ENCODE measurements at places on chromosomes 5 and 9. TPM values are rescaled to one million over a fixed set of nuclear protein-coding genes. Genes with fewer than 3 reads are reported as not detected.
A peak's percentile ranks its signal among the peaks of the same experiment; 100 is the strongest.

GRCh38 chr5:51104556-51104955 lies 278.7 kb upstream of the ISL1 start:
- H3K27me3 ChIP-seq: no peaks in the 10 kb centered on the region
- no peak overlapping the region for H3K27ac ChIP-seq
- H3K36me3 ChIP-seq: no peaks in the 10 kb centered on the region

GRCh38 chr5:7348168-7348854 lies 47.6 kb upstream of the ADCY2 start:
- no peaks in the 10 kb centered on the region for H3K36me3 ChIP-seq
- no peaks in the 10 kb centered on the region for H3K27me3 ChIP-seq
- H3K4me3 ChIP-seq: no peak overlapping the region
- H3K4me1 ChIP-seq: peaks cover 8% of the 10 kb centered on the region
- no peak for DNase-seq

DNA sequence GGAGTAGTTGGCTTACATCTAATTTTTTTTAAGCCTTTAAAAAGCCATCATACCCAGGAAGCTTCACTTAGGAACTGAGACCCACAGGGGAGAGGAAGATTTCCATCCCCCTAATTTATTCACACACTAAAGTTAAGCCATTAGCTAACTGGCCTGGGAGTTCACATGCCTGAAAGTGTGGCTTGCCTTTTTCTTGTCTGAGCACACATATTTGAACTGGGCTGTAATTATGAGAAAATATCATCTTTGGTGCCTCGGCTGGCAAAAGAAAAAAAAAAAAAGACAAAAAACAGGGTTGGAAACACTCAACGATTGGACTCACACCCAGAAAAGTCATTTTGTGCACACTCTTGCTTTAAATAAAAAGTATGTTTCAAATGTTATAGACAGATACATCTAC lies 847.3 kb downstream of the MAT2B start:
- H3K4me1 ChIP-seq: no peaks in the 10 kb centered on the region
- H3K4me3 ChIP-seq: no peak overlapping the region
- no peaks in the 10 kb centered on the region for H3K27me3 ChIP-seq
- no peak overlapping the region for H3K27ac ChIP-seq
- no peak for DNase-seq

SLC6A3 gene
- total RNA-seq: 0.46 TPM

- H3K4me3 ChIP-seq: no peak overlapping the region
- H3K27ac ChIP-seq: no peak overlapping the region
- no peaks in the 10 kb centered on the region for H3K27me3 ChIP-seq
- no peak for DNase-seq
- no peaks in the 10 kb centered on the region for H3K36me3 ChIP-seq
- H3K4me1 ChIP-seq: no peaks in the 10 kb centered on the region
These were observed 17.4 kb downstream of the AMBP start for GRCh38 chr9:114060711-114061110.

GRCh38 chr5:109921735-109922380 lies 232.1 kb downstream of the MAN2A1 start:
- H3K27ac ChIP-seq: no peak overlapping the region
- H3K4me1 ChIP-seq: no peaks in the 10 kb centered on the region
- H3K27me3 ChIP-seq: no peaks in the 10 kb centered on the region
- H3K36me3 ChIP-seq: no peaks in the 10 kb centered on the region
- no peak overlapping the region for H3K4me3 ChIP-seq
- no peak for DNase-seq

GRCh38 chr5:32473072-32473471 lies 28.5 kb upstream of the ZFR start:
- no peak overlapping the region for H3K4me3 ChIP-seq
- no peaks in the 10 kb centered on the region for H3K36me3 ChIP-seq
- H3K27me3 ChIP-seq: no peaks in the 10 kb centered on the region
- H3K4me1 ChIP-seq: peaks cover 10% of the 10 kb centered on the region

GRCh38 chr9:7799234-7799943 lies at the start of gene DMAC1:
Gene DMAC1 (minus strand): TSS chr9:7799778. CDS start chr9:7799734, 44 bp downstream.
- H3K27me3 ChIP-seq: no peaks in the 10 kb centered on the region
- peak; percentile 66 for DNase-seq
- peaks cover 38% of the 10 kb centered on the region for H3K36me3 ChIP-seq
- H3K4me1 ChIP-seq: peaks cover 3% of the 10 kb centered on the region
- peak within 1 kb of the TSS; percentile 100 for H3K4me3 ChIP-seq
- peak within 1 kb of the TSS; percentile 56 for H3K27ac ChIP-seq

DNA sequence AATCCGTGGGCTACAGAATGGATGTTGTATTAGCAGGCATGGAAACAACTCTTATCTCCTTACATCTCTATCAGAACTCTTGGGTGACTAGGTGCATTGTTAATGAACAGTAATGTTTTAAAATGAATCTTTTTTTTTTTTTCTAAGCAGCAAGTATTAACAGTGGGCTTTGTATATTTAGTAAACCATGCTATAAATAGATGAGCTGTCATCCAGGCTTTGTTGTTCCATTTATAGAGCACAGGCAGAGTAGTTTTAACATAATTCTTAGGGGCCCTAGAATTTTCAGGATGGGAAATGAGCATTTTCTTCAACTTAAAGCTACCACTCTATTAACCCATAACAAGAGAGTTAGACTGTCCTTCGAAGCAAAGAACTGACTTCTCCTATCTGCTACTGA lies 233.7 kb upstream of the ADAMTSL1 start:
- no peak for DNase-seq
- no peaks in the 10 kb centered on the region for H3K4me1 ChIP-seq
- H3K27me3 ChIP-seq: no peaks in the 10 kb centered on the region
- no peaks in the 10 kb centered on the region for H3K36me3 ChIP-seq
- no peak overlapping the region for H3K4me3 ChIP-seq
- no peak overlapping the region for H3K27ac ChIP-seq

DNA sequence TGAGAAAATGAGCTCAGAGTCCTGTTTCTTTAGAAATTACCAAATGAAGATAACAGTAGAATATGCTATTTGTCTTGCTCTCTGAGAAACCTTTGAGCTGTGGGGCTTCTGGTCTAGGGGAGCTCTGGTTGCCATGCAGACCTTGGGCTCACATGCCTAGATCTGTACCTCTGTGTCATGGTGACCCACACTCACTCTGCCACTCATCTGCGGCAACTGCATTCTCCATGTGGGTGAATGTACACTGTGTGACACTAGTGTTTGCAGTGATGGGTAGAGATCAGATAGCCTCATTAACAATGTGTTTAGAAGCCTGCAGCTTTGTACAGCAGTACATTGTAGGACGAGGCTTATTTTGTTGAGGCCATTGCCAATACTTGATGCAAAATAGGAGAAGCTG lies 521.2 kb downstream of the CHSY3 start:
- no peaks in the 10 kb centered on the region for H3K27me3 ChIP-seq
- no peak for DNase-seq
- no peak overlapping the region for H3K4me3 ChIP-seq

TPPP gene
- 0.65 TPM for total RNA-seq

PIP5K1B gene
- 6.1 TPM for total RNA-seq

DNA sequence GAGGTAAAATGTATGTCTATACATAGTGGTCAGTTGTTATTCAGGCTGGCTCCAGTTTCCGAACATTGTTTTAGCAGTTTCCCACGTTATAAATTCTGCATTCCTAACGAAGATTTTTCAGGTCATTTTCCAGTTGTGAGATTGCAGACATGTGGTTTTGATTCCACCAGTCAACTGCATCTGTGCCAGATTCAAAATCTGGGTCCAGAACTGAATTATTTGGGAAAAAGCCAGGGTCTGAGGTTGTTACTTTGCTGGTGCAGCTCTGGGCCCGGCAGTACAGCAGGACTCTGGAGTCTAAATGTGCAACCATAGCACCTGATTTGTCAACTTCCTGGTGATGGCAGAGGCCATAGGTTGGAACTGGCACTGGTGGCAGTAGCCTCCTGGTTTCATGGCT lies 105.7 kb upstream of the MEGF10 start:
- H3K4me3 ChIP-seq: no peak overlapping the region
- H3K27ac ChIP-seq: no peak overlapping the region
- no peaks in the 10 kb centered on the region for H3K27me3 ChIP-seq
- no peaks in the 10 kb centered on the region for H3K4me1 ChIP-seq

DNA sequence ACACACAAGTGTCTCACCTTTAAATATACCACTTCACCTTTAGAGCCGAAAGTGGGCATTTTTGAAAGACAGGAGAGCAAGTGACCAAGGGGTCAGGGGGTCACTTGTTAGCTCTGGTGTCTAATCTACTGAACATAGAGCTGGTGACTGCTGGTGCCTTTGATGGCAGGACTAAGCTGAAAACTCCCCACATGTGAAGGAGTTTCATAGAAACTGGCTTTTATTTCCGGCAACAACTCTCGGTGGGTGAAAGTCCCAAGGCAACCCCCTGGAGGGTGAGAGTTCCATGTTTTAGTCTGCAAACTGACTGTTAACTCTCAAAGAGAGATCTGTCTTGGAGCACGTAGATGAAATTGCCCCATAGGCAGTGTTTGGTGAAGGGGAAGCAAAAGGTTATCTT lies 466.9 kb downstream of the DMRTA1 start:
- no peaks in the 10 kb centered on the region for H3K27me3 ChIP-seq
- no peak overlapping the region for H3K27ac ChIP-seq
- peaks cover 7% of the 10 kb centered on the region for H3K4me1 ChIP-seq
- DNase-seq: no peak

DNA sequence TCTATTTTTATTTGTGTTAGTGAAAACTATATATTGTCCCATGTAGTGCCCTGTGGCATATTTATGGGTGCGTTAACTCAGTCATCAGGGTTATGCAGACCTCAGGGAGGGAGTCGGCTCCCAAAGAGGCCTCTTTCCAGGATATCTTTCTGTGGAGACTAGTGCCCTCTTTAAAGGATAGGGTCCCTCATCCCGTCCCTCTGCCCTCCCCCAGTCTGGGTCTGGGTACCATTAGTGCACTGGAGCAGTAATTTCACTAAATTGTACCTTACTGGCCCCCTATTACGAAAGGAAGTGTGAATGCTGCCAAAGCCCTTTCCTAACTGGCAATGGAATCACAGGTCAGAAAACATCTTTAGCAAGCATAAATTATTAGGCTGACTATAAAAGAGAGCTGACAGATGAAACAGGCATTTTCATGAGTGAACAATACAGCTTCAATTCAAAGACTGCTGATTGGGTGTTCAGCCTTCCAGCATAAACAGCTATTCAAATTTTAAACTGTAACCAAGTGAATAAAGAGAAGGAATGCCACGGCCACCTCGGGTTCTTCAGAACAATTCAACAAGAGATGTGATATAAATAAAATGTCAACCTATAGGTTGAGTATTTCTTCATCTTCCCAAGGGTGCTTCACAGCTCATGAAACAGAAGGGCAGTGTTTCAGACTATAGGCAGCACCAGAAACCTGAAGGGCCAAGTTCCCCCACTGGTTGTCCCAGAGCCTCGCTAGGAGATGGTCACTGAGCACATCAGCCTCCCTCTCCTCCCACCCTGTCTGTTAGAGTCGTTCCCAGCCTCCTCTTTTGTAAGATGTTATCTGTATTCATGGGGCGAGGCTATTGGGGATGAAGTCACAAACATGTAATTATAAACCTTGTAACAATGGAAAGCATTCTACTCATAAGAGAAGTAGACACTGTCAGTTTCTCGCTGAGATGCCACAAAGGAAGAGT lies 318.7 kb downstream of the TMEM161B start:
- DNase-seq: no peak
- H3K36me3 ChIP-seq: no peaks in the 10 kb centered on the region
- 0 out of 2 replicates have a peak, but pooled peaks cover 1% of the 10 kb centered on the region for H3K4me1 ChIP-seq
- H3K4me3 ChIP-seq: no peak overlapping the region
- H3K27ac ChIP-seq: no peak overlapping the region

DNA sequence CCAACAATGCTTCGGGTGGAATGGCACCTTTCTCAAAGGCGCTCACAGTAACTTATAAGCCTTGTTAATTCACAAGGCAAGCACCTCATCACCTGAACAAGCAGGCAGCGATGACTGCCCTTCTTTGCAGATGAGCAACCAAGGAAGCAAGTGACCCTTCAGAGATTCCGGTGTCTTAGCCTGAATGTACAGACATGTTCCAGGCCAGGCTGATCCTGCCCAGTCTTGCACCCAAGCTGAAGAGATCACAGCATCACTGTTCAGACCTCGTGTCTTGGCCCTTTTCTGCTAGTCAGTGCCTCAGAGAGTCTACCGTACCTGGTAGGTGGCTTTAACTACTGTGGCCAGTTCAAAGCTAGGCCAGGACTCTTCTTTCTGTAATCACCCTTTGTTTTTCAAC lies 94.7 kb upstream of the ERCC6L2 start:
- no peak for DNase-seq
- no peaks in the 10 kb centered on the region for H3K36me3 ChIP-seq
- H3K27ac ChIP-seq: no peak overlapping the region
- no peak overlapping the region for H3K4me3 ChIP-seq
- no peaks in the 10 kb centered on the region for H3K4me1 ChIP-seq

GRCh38 chr5:10323588-10324488 lies 16.1 kb upstream of the CMBL start:
- DNase-seq: no peak
- no peaks in the 10 kb centered on the region for H3K27me3 ChIP-seq
- no peak overlapping the region for H3K27ac ChIP-seq
- H3K4me1 ChIP-seq: no peaks in the 10 kb centered on the region
- no peaks in the 10 kb centered on the region for H3K36me3 ChIP-seq

LHX3 gene
- not detected for total RNA-seq

- no peak for DNase-seq
- H3K4me1 ChIP-seq: no peaks in the 10 kb centered on the region
- no peak overlapping the region for H3K27ac ChIP-seq
- H3K4me3 ChIP-seq: no peak overlapping the region
These were observed 8.9 kb downstream of the SPINK14 start for GRCh38 chr5:148177207-148177606.

RABEPK gene
- total RNA-seq: 34.3 TPM

FAM151B gene
- 1.1 TPM for total RNA-seq

- no peak overlapping the region for H3K4me3 ChIP-seq
- H3K27me3 ChIP-seq: no peaks in the 10 kb centered on the region
- no peak for DNase-seq
- no peak overlapping the region for H3K27ac ChIP-seq
These were observed 162.2 kb upstream of the STK32A start for GRCh38 chr5:147072622-147073021.

DNA sequence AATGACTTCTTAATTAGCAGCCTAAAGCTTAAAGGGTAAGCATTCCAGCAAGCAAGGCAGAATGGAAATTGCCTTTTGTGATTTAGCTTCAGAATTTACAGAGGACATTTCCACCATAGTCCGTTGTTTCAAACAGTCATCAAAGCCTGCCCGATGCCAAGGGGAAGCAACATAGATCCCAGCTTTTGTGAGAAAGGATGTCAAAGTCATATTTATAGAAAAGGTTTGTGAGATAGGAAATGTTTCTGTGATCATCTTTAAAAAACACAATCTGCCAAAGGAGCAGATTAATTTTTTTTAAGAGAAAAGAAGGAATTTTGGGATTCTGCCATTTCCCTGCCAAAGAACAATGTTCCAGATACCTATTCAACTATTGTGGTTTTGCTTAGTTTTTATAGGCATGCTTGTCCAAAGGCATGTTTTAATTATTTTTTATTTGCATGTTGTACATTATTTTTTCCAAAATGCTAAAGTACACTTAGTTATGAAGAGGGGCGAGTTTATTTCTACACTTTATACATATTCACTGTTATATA lies 346.9 kb downstream of the ZNF608 start:
- no peak overlapping the region for H3K27ac ChIP-seq
- H3K36me3 ChIP-seq: no peaks in the 10 kb centered on the region
- H3K4me3 ChIP-seq: no peak overlapping the region
- no peaks in the 10 kb centered on the region for H3K27me3 ChIP-seq

GRCh38 chr9:121357011-121357410 lies 13.0 kb downstream of the STOM start:
- H3K36me3 ChIP-seq: no peaks in the 10 kb centered on the region
- H3K27me3 ChIP-seq: no peaks in the 10 kb centered on the region
- no peak overlapping the region for H3K4me3 ChIP-seq
- no peak overlapping the region for H3K27ac ChIP-seq
- peaks cover 5% of the 10 kb centered on the region for H3K4me1 ChIP-seq
